H54 (cell line): ENCODE measurements at places on chromosomes 11 and 22.
A peak's percentile ranks its signal among the peaks of the same experiment; 100 is the strongest.

GRCh38 chr11:84714316-84714780, 912.8 kb downstream of the DLG2 start:
- DNase-seq = peak; percentile 28

DNA sequence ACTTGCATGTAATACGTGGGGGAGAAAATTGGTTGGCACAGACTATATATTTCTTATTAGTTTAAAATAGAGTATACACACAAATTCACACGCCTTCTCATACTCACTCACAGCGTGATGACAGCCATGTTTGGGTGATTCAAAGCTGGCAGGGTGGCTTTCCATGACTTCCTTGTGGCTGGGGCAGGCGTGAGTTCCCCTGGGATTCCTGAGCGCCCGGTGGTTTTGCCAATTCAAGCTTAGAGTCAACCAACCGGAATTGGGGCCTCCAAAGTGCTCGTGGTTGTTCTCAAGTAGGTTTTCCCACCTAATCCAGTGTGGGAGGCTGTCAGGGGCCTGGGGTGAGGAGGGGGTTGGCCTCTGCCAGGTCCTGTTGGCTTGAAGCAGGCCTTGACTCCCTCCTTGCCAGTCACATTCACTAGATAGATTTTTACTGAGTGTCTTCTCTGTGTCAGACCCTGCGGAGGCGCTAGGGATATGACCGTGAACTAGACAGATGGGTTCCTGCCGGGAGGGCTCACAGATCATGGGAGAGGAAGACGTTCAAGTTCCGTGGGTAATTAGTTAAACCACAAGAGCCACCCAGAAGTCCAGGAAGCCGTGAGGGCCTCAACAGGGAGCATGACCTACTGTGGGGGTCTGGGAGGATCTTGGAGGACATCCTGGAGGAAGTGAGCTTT, 11.5 kb downstream of the PKNOX2 start:
- DNase-seq = no peak

GRCh38 chr22:27554841-27555456, 246.6 kb downstream of the MN1 start:
- no peak for DNase-seq

GRCh38 chr22:20636075-20636812, 128.8 kb downstream of the MED15 start:
- DNase-seq = no peak

- DNase-seq = no peak
These were observed 840.3 kb downstream of the TBC1D22A start for GRCh38 chr22:47602732-47603131.

DNA sequence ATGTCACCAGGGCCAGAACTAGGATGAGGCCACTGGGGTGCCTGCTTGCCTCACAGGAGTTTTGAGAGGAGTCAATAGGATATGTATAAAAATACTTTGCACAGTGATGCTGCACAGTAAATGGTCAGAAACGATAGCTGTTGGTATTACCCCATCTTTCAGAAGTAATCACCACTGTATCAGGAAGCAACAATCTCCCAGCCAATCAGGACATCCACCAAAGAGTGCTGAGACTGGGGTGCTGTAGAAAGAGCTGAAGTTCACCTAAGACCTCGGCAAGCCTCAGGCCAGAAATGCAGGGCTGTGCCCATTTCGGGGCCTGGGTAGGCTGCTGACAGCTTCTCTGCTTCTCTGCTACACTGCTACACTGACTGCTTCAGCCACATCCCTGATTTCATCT, 17.4 kb downstream of the LMO2 start:
- DNase-seq = no peak

GRCh38 chr22:17194213-17194612, 25.0 kb downstream of the ADA2 start:
- no peak for DNase-seq

- DNase-seq = no peak
These were observed 11.7 kb downstream of the RAC2 start for GRCh38 chr22:37232140-37232998.

- DNase-seq = no peak
These were observed 4.2 kb downstream of the SGSM3 start for GRCh38 chr22:40374567-40374966.

GRCh38 chr22:49882519-49883293, 29.1 kb downstream of the ZBED4 start:
- DNase-seq = no peak
